ENCODE measurements at places on chromosomes 11 and 22.

- DNase-seq: no peak
These were observed 7.4 kb downstream of the FADD start for GRCh38 chr11:70210530-70210929.

GRCh38 chr11:113896156-113896879 lies 8.3 kb upstream of the HTR3B start:
- DNase-seq: peak; percentile 10

DNA sequence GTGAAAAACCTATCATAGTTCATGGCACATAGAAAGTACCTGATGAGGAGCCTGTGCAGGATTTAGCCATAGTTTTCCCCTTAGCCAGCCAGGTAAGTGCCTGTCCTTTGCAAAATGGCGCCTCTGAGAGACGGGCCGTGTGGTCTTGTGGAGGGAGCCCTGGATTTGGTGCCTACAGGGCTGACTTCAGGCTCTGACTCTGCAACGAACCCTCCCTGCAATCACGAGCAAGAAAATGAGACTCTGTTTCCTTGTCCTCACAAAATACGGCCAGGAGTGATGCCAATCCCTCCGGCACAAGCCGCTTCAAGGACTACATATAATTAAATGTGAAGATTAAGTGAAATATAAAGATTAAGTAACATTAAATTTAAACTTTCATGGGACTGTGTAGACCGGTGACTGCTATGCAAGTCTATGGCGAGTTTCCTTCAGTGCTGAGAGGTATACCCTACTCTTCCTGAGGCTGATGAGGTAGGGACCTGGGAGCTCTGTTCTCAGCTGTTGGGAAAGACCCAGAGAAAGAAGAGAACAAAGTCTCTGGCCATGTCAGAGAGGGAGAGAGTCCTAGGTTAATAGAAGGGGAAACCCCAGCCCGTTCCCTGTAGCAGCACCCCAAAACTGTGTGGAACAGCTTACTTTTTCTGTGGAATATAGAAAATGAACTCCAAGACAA lies 6.1 kb upstream of the CXCR5 start:
- DNase-seq: no peak

DNA sequence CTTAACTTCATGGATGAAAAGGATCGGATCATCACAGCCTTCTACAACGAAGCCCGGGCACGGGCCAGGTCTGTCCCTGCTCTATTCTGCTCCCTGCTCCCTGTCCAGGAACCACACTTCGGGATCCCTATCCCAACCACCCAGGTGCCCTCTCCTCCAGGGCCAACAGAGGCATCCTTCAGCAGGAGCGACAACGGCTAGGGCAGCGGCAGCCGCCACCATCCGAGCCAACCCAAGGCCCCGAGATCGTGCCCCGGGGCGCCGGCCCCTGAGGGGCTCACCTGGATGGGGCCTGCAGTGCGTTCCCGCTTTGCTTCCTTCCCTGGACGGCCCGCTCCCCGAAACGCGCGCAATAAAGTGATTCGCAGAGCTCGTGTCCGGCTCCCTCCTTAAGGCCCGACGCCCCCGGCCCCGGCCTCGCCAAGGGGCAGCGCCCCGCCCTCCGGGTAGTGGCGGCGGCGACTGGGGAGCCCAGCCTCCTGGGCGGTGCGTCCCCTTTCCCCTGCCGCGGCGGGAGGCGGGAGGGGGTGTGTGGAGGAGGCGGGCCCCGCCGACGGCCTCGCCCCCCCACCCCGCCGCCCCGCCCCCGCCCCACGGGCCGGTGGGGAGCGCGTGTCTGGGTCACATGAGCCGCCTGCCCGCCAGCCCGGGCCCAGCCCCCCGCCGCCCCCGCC lies at the start of gene VEGFB:
Gene VEGFB, plus strand, starts transcription at position 672 of the 674 bp plus-strand sequence. CDS start 250 bp downstream, outside the sequence.
- peak; percentile 61 for DNase-seq

DNA sequence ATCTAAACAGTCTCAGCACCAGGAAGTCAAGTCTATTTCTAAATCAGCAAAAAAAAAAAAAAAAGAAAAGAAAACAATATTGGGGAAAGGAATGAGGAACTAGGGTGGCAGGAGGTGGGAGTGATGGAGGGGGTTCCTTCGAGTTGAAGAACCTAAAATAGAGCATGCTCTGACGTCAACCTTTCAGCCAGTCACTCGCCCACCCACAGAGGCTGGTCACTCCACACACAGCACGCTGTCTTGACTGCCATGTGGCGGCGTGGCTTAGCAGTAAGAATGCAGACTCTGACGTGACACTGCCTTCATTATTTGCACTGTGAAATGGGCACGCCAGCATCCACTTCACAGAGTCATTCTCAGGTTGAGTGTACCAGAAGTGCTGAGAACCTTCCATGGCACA lies 48.3 kb downstream of the LARGE1 start:
- DNase-seq: no peak

GRCh38 chr22:44913198-44913983 lies 96.4 kb downstream of the PHF21B start:
- DNase-seq: no peak

All from naive thymus-derived CD8-positive, alpha-beta T cell (primary cell).